ENCODE measurements at places on chromosomes 12 and 14.

DNA sequence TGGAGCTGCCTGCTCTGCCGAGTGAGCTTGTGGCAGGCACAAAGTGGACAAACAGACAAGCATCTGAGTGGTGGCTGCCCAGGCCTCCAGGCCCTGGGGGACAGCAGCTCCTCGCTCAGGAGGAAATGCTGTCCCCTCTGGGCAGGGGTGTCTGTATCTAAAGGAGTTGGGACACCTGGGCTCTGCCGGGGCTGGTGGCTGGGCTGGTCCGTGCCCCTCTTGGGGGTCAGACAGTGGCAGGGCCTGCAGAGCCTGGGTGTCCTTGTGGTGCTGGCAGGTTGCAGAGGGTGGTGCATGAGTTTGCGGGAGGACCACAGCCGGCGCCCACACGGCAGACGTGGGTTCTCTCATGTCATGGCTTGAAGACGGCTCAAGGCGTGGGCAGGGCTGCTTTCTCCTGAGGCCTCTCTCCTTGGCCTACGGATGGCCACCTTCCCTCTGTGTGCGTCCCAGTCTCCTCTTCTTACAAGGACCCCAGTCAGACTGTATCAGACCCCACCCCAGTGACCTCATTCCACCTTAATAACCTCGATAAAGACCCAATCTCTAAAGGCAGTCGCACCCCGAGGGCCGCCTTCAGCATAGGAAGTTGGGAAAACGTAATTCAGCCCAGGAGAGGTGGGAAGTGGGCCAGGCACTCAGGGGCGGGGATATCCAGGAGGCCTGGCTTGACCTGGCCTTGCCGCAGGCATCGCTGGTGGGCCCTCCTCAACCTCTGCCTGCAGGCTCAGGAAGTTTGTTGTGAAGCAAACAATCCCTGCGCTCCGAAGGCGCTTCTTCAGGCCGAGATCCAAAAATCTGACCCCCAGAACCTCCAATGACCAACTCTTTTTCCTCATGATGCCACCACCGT is 110.0 kb downstream of the KIF26A start:
- DNase-seq, result peak; percentile 10

- no peak for DNase-seq
Measured at GRCh38 chr12:45379261-45379660, 163.4 kb downstream of the ANO6 start.

GRCh38 chr14:75306927-75307699 is 28.5 kb downstream of the FOS start:
- no peak for DNase-seq

GRCh38 chr12:33296529-33296928 is 143.1 kb downstream of the SYT10 start:
- DNase-seq, result no peak

DNA sequence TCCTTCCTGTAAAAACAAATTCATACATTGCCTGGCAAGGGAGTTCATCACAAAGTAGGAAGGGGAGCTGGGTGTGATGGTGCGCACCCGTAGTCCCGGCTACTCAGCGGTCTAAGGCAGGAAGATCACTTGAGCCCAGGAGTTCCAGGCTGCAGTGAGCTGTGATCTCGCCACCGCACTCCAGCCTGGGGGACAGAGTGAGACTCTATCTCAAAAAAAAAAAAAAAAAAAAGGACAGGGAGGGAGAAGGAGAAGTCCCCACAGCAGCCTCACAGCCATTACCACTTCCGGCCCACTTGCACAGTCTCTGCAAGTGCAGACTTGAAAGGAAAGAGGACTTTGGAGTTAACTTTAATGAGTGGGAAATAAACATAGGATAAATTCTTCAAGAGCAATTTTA is 121.0 kb downstream of the FBXL14 start:
- no peak for DNase-seq

DNA sequence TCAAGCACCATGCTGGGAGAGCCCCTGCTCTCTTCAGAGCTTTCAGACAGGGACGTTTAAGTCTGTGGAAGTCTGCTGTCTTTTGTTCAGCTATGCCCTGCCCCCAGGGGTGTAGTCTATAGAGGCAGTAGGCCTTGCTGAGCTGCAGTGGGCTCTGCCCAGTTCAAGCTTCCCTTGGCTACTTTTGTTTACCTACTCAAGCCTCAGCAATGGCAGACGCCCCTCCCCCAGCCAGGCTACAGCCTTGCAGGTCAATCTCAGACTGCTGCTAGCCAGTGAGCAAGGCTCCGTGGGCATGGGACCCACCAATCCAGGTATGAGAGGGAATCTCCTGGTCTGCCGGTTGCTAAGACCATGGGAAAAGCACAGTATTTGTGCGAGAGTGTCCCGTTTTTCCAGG is 37.4 kb upstream of the C12orf71 start:
- no peak for DNase-seq

GRCh38 chr12:13128291-13128965 is 25.0 kb upstream of the GSG1 start:
- DNase-seq, result no peak

- no peak for DNase-seq
Measured at GRCh38 chr12:105667973-105668743, 337.7 kb downstream of the C12orf75 start.

DNA sequence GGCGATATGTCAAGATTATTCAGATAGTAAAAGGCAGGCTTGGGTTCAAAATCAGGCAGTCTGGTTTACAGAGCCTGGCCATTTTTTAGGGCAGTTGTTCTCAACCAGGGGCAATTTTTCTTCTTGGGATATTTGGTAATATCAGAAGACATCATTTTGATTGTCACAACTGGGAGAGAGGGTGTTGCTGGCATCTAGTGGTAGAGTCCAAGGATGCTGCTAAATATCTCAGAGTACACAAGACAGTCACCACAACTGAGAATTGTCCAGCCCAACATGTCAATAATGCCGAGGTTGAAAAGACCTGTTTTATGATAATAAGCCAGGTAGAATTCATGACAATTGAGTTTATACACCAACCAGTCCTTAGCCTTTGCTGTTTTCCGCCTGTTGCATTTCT is 733.9 kb downstream of the NRXN3 start:
- no peak for DNase-seq

GRCh38 chr12:40248585-40249297 is 23.9 kb downstream of the LRRK2 start:
- DNase-seq, result no peak

Measured in activated B cell treated with CpG ODN at 0.5 μM for 24 hours (primary cell).